ENCODE measurements at places on chromosomes 7 and 10.

- DNase-seq = no peak
These were observed 361.4 kb upstream of the NPSR1 start for GRCh38 chr7:34296663-34297062.

- DNase-seq = no peak
These were observed 129.5 kb downstream of the GRM8 start for GRCh38 chr7:127123220-127123619.

DNA sequence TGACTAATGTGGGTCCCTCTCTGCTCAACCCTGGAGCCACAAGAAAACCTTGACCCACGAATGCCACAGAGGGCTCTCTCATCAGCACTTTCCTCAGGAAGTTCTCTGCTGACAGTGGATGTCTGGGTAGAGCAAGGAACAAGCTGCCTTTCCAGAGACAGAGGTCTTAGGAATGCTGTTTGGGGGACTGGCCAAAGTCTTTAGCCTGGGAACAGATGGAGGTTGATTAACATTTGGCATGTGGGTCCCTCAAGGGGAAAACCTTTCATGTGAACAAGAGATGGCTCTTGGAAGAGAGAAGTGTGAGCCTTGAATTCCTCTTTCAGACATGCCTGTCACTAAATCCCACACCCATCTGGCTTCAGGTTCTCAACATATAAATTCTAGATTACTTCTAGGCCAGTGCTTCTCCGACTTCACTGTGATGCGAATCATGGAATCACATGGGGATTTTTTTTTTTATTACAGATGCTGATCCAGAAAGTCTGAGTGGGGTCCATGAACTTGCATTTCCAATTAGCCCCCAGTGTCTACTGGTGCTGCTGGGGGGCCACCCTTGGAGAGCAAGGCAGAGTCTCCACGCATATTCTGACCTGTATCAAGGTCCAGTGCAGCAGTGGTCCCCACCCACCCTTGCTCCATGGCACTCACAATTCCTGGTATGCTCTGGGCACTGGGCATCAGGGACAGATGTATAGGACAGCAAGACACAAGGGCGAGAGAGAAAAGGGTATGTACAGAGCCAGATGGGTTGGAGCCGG lies 360.4 kb downstream of the CXCL12 start:
- no peak for DNase-seq

GRCh38 chr10:62689712-62690111 lies 114.8 kb upstream of the ADO start:
- DNase-seq = peak; percentile 58

GRCh38 chr10:95789902-95790301 lies 33.9 kb downstream of the ENTPD1 start:
- no peak for DNase-seq

DNA sequence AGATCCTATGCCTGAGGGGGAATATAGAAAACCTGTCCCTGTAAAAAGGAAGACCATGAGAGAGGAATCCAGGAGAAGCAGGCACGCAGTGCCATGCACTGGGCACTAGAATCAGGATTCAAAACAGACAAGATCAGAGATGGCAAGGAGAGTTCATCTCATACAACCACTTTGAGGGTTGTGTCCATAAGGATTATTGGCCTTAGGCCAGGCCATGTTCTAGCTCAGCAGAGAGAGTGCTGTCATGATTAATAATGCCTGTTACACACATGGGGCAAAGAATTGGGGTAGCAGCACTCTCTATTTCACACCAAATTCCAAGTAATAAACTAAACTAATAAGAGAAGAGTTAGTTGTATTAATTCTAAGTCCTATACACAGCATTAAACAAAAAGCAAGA lies 29.1 kb downstream of the EZH2 start:
- no peak for DNase-seq

GRCh38 chr7:135601182-135601581 lies 43.5 kb downstream of the NUP205 start:
- DNase-seq = no peak

- no peak for DNase-seq
These were observed 220.3 kb downstream of the STK31 start for GRCh38 chr7:23930312-23930711.

GRCh38 chr7:138796038-138796615 lies 1.7 kb upstream of the TMEM213 start:
- no peak for DNase-seq

GRCh38 chr10:18793951-18794350 lies 134.7 kb downstream of the ARL5B start:
- DNase-seq = no peak

- DNase-seq = no peak
These were observed 53.9 kb upstream of the PAPSS2 start for GRCh38 chr10:87605628-87606251.

DNA sequence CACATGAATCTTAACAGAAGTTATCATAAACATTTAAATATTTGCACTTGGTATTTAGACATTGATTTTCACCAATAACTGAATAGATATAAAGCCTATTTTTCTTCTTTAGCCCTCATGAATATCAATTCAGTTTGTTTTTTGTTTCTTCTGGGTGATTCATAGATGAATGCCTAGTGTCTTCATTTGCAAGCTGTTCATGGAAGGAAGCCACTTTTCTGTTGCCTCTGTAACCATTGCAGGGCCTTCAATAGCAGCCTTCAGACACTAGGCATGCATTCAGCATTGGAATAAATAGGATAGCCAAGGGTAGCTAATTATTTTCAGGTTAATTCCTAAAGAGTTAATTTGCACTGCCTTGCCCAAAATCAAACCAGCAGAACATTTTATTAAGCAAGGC lies 375.3 kb downstream of the DPP6 start:
- no peak for DNase-seq

DNA sequence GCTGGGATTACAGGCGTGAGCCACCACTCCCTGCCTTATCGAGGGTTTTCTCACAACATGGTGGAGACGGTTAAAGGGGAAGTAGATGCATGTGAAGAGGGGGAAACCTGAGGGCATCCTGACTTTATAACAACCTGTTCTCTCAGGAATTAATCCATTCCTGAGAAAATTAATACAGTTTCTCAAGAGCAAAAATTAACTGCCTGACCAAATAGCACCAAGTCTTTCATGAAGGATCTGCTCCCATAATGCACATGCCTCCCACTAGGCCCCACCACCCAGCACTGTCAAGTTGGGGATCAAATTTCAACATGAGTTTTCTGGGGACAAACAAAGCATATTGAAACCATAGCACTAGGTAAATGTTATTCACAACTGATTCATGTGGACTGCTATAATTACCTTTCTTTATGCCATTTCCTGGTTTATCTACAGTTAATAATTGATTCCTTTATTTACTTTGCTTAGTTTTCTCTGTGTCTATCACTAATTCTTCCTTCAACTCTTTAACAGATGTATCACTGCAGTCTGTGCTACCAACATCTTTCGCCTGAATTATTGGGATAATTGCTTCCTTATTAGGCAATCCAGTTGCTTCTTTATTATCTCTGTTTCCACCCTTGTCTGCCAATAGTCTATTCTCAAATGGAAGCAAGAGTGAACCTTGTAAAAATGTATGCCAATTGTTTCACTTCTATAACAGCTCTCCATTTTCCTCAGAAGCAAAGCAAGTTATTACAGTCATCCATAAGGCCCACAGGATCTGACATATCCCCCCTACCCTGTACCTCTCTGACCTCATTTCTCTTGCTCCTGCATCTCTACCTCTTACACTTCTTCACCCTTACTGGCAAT lies 12.9 kb upstream of the MICU1 start:
- DNase-seq = no peak

DNA sequence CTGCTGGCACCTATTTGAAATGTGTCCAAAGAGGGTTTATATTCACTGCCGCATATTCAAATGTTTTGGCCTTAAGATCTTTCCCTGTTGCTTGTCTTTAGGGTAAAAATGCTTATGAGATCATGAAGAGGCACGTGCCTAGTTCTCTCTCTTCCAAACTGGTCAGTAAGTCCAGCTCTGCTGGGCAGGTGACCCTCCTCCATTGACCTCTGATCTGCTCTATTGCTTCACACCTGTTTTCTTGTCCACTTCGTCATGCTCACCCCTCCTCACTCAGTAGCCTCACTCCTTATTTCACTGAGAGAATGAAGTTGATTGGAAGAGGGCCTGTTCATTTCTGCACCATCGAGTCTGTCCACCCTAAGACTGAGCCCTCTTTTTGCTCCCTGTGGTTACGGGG lies 140.5 kb upstream of the COBL start:
- DNase-seq = no peak
